NK-92 treated with Interleukin-12 subunit alpha and Interleukin-12 subunit beta, amount 100 ng/mL, for 24 hours (cell line): ENCODE measurements at places on chromosomes 3 and 15.

- no peak for DNase-seq
Observed at GRCh38 chr3:195612075-195612800, 28.5 kb upstream of the APOD start.

- DNase-seq = peak; percentile 48
Observed at GRCh38 chr3:14921034-14921616, 26.3 kb upstream of the NR2C2 start.

DNA sequence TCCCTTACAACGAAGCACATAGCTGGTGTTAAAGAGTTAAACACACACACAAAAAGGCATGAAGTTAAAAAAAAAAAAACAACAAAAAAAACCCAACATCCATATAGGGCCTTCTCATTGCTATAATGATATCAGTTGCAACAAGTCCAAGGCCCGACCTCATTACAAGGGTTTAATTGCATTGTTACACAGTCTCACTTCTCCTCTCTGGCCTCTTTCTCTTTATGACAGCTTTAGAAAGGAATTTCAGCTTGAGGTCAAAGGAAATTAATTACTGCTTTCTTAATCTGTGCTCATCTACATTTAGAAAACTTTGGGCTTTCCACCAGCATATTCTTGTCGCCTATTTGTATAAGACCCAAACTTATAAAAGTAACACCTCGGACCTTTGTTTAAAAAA is 342.1 kb downstream of the NR2F2 start:
- DNase-seq = no peak

DNA sequence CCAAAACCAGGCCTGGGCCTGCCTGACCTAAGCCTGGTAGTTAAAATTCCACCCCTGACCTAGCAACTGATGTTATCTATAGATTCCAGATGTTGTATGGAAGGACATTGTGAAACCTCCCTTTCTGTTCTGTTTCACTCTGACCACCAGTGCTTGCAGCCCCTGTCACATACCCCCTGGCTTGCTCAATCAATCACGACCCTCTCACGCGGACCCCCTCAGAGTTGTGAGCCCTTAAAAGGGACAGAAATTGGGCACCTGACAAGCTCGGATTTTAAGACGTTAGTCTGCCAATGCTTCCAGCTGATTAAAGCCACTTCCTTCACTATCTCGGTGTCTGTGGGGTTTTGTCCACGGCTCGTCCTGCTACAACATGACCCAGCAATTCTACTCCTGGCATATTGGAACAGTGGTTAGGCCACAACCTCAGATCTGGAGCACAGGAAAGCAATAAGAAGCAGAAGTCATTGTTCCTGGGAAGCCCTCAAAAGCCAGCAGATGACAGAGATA is 36.7 kb upstream of the LHFPL4 start:
- DNase-seq = no peak

DNA sequence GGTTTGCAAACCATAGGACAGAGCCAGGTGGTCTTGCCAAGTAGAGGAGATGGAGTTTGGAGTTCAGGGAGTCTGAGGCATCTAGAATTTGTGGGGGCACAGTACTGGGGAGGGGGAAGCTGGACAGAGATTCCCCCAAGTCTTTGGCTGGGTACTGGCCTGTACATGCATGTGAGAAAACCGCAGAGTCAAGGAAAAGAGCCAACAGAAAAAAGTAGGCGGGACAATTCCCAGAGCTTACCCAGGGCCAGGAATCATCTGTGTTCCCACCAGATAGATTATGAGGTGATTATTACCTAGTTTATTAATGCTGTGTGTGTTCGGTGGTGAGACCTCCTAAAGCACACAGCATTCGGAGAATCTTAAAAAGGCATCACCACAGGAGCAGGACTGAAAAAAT is 11.3 kb downstream of the LYSMD4 start:
- DNase-seq = no peak

- no peak for DNase-seq
Observed at GRCh38 chr3:119551598-119551997, 7.8 kb downstream of the CD80 start.

- no peak for DNase-seq
Observed at GRCh38 chr15:91911844-91912243, 58.3 kb downstream of the SLCO3A1 start.

GRCh38 chr15:69896606-69897005 is 201.1 kb downstream of the TLE3 start:
- no peak for DNase-seq

DNA sequence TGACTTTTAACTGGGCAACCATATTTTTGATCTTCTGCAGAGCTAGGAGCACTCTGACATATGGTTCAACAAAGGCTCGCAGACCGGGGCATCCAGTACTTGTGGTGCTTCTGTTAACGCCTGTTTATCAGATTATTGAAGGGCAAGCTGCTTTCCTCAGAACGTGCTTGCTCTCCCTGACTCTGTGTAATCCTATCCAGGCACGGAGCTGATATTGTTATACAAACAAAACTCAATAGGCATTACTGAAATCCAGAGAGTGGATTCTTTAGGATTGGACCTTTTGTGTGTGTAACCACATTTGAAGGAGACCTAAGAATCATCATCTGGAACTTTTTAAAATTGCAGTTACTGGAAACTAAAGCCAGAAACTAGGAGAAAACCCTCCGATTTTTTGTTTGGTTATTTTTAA is 246.5 kb downstream of the PTPRG start:
- no peak for DNase-seq

DNA sequence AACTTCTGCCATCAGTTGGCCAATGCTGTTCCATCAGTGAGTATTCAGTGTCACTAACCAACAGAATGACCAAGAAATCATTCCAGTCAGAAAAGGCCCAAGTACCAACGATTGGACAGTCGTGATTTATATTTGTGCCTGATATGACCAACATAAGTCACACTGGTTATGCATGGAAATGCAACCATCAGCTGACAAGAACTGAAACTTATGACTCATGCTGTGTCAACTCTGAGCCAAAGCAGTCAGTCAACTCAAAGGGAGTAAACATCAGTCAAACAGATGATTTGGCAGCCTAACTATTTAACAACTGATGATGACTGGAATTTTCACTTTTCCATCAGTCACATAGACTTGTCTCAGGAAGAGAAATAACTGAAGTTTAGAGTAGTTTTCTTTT is 142.4 kb downstream of the ANXA2 start:
- no peak for DNase-seq

DNA sequence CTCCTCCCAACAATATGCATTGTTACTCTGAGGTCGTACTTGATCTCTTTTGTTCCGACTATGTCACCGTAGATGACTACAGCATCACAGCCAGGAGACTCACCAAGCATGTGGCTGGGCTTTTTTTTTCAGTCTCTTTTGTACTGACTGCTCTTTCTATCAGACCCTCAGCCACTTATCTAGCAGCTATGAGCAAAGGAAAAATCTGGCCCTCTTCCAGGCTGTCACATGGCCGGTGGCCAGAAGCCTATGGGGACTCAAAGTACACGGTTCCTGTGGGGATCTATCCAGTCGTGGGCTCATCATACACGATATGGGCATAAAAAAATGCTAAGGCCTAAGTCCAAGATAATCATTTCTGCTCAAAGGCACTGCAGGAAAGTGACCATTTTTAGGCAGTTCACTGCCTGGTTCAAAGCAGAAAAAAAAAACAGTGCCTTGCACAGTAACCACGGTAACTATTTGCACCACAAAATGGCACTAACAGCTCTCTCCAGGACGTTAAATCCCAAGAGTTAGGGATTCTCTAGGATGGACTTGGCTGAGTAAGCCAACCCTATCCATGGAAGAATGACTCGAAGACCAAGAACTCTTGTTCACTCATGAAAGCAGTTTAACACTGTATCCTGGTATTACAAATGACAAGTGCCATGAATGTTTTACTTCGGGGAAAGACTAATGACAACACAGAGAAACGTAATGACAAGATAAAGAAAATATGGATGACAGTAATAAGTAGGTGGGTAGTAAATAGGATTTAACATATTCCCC is 50.3 kb downstream of the SHQ1 start:
- no peak for DNase-seq

DNA sequence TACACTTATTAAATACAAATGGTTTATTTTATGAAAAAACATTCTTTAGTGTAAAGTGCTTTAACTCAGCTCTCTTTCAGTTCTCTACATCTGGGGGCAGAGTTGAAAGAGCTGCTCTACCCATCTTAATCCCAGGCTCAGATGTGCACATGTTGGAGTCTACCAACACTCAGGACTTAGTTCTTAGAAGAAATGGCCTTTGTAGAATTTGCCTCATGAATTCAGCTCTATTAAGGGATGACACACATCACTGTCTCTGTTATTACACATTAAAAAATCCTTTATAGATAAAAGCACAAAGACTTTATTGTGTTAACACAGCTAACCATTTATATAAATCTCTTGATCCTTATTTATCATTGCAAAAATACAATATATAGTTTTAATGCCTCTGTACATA is 31.7 kb upstream of the GSK3B start:
- DNase-seq = no peak

GRCh38 chr15:72511536-72511935 is 37.4 kb downstream of the ARIH1 start:
- DNase-seq = no peak

- no peak for DNase-seq
Observed at GRCh38 chr3:54900838-54901591, 26.8 kb downstream of the LRTM1 start.

DNA sequence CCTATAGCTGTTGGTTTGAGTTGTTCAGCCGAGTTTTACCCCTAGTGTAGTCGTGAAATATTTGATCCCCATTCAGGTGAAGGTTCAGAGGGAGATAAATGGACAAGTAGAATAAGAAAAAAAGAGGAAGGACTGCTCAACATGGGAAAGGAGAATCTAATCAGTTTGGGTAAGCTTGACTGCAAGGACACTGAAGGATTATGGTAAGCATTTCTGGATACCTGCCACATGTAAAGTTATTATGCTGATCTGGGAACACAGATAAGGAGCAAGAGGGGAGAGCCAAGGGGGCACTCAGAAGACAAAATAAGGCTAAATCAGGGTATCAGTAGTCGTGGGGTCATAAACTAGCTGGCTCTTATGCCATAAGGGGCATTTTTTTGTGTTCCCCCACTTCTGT is 49.9 kb downstream of the TFG start:
- no peak for DNase-seq

GRCh38 chr3:71303627-71304200 is 279.8 kb downstream of the FOXP1 start:
- DNase-seq = no peak

DNA sequence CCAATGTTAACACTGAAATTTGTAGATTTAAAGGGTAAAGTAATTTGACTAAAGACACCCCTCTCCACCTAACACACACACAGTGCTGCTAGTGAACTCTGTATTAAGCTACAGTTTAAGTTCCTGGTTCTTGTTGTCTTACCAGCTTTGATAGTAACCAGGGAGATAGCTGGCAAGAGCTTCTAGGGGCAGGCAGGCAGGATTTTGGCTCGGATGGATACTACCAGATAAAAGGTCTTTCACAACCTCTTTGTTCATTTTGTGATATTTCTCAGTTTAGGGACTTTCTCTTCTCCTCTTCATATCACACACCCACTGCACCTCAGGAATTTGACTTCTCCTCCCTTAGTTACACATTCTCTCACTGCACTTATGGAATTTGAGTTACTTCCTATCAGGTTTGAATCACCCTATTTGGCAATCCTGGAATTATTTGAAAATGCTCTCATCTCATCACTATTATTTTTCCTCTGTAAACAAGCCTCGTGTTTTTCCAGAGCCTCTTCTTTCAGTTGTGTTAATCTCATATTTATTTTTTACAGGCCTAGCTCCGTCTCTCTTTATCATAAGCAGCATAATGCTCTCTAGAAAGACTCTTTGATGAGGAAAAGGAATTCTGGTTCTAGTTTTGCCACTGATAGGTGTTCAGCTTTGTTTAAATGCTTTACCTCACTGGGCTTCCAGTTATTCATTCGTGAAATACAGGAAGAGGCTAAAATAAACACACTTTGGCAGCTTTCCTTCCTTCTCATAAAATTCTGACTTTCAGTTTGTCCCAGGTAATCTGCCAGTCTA is 23.0 kb upstream of the CLDN1 start:
- DNase-seq = no peak

DNA sequence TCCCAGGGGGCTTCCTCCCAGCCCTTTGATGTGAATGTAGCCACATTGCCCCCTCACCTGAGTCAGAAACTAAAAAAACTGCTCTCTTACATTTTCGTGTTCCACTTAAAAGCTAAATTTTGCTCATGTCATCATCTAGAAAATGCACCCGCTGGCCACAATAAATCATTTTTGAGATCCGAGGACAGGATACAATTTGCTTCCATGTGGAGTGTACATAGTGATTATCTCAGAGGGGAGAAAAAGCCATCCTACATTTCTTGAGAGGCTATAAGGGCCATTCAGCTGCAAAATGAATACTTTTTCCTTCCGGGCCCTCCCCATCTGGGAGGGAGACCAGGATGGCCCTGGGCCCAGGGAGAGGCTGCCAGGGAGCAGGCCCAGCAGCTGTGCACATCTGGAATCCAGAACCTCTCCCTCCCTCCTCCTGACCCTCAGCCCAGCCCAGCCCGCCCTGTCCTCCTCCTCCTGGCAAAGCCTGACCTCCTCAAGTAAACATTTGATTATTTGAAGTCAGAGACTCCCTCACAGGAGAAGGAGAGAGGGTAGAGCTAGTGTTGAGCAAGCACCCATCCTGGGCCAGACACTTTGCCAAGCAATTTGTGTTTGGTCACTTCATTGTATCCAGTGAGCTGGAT is 59.1 kb downstream of the CORO2B start:
- DNase-seq = no peak

- DNase-seq = no peak
Observed at GRCh38 chr3:45990181-45990580, 5.4 kb downstream of the FYCO1 start.

DNA sequence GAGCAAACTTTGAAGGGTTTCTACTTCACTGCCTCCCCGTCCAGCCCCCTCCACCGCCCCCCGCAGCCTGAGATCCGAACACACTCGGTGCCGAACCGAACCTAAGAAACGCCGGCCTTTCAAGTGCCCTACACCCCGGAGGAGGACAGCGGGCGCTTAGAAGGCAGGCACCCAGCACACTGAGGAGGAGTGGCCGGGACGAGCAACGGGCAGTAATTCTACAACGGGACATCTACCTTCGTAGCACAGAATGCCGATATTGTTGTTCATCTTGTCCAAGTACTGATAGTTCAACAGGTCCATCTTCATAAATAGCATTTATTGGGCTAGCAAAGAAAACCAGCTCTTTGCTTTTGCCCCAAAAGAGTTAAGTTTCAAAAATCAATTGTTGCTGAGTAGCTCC is 513 bp downstream of the VGLL4 start:
- DNase-seq = peak; percentile 40

GRCh38 chr3:44932986-44933944 is 42.7 kb downstream of the ZDHHC3 start:
- DNase-seq = no peak

- DNase-seq = no peak
Observed at GRCh38 chr15:88649286-88649733, 10.5 kb downstream of the ISG20 start.

DNA sequence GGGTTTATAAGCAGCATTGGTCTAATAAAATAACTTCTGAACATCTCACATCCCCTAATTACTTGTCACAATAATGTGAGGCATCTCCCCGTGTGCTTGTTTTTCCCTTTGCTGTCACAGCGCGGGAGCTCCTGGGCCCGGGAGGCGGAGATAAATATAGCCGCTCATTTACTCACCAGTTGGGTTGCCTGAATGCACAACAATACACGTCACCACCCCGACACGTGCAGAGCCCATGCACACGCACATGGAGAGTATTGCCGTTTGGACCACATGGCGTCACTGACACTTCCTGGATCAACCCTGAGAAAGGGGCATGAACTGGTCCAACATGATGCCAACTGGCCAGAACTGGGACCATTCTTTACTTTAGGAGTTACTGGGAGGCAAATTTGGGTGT is 76.2 kb downstream of the MRPL46 start:
- DNase-seq = no peak
